Progenitor cell of endocrine pancreas (in vitro differentiated cells): ENCODE measurements at places on chromosomes 1 and 21. TPM values are rescaled to one million over a fixed set of nuclear protein-coding genes. Genes with fewer than 3 reads are reported as not detected.

SPRR2E gene
- not detected in 2 replicates for total RNA-seq

- DNase-seq, result peak; percentile 54
Observed at GRCh38 chr1:239386453-239387303, at the start of gene CHRM3. CHRM3 (plus strand) TSS chr1:239386568; CDS start chr1:239907452, 520,884 bp downstream.

HCRTR1 gene
- not detected in 2 replicates for total RNA-seq

GRCh38 chr1:201463071-201463552 is 5.9 kb downstream of the PHLDA3 start:
- DNase-seq, result no peak

DNA sequence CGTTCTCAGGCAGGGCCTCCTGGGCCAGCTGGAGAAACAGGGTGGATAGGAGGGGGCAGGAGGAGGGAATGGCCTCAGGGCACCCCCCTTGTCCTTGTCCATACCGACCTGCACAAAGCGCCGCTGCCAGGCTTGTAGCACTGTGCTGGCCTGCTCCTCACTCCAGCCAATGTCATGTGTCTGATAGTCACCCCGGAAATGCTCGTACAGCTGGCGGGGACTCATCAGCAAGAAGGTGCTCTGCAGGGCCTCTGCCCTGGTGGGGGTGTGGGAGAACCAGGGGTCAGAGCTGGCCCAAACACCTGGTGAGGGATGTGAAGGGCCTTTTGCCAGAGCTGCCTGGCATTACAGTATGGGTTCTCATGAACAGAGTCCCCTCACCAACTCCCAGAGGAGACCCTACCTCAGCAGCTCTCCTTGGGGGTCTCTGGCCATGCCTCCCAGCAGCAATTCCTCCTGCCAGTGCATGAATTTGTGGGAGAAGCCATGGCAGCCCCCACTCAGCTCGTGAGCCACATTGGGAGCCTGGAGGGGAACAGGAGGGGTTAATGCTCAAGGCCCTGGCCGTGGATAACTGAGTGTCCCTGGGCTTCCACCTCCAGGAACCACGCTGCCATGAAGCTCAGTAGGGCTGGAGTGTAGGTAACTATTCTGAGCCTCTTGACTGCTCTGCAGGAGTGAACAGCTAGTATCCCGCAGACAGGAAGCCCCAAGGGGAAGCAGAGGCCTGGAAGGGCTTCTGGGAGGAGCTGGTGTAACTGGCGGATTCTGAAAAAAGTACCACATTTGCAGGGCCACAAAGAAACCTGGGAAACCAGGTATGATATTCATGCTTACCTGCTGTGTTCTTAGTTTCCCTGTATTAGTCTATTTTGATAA is 13.3 kb downstream of the PTCH2 start:
- no peak for DNase-seq

CD1E gene
- total RNA-seq, result not detected in 2 replicates

GRCh38 chr1:2234762-2235113 is 6.6 kb downstream of the SKI start:
- no peak for DNase-seq

DNA sequence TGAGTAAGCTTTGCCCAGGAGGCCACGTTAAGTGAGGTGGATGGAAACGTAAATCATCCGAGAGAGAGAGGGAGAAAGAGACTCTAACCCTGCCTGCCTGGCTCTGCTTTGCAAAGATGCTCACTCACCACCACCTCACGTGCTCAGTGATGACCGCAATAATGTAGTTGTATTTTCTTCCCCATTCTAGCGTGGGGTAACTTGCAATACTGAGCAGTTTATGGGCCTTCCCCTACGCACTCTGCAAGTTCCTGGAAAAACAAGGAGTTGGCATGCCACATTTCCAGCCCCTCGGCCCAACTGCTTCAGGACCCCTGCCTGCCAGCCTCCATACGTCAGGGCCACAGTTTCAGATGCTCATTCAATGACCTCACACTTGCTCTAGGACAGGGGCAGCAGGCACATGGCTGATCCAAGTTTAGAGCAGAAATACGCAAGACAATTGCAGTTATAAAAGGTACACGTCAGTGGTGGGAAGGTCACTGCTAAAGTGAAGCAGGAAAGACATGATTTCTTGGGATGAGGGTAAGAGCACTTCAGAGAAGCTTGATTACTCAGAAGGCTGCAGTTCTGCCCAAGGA is 112.5 kb upstream of the RAB4A start:
- DNase-seq, result no peak

DNA sequence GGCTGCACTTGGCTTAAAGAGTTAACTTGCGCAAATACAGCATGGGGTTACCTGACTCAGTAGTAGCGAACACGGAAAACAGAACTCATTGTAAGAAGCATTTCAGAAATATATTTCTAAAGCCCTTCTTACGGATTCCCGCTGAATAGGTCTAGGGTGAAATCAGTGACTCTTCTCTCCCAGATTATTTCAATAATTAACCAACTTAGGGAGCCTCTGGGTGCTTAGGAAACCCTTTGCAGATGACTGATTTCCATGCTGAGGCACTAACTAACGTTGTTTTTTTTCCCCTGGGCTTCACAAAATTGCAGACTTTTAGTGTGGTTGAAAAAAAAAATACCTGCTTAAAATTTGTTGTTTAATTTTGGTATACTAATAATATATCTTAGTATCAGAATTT is 40.3 kb downstream of the BTG3 start:
- DNase-seq, result no peak

DNA sequence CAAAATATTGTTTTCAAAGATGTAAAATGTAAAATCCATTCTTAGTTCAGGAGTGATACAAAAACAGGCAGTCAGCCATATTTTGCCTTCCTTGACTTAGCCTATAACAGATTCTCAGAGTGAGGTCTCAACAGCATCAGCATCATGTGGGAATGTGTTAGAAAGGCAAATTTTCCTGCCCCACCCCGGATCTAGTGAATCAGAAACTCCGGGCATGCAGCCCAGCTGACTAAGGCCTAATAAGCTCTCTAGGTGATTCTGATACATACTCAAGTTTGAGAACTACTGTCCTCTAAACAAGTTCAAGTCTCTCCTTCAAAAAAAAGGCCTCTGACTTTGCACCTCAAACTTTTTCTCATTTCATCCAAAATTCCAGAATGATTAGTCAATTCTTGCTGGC is 46.9 kb upstream of the PRRC2C start:
- no peak for DNase-seq

DNA sequence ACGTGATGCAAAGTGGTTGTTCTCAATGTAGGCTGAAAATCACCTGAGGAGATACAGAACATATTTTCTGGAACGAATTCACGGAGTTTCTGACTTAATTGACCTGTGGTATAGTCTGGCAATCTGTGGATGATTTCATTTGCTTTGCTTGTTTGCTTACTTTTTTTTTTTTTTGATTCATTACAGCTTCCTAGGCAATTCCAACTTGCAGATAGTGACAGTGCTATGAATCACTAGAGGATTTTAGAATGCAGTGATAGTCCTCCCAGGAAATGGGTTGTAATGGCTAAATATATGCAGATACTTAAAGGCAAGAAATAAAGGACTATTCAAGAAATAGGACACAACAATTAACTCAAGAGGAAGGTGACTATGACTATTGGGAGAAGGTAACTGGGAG is 1378.1 kb upstream of the PRMT6 start:
- DNase-seq, result no peak

GRCh38 chr1:201259476-201260235 is 23.6 kb upstream of the PKP1 start:
- DNase-seq, result no peak

GRCh38 chr1:93022580-93022979 is 56.5 kb upstream of the MTF2 start:
- no peak for DNase-seq

DNA sequence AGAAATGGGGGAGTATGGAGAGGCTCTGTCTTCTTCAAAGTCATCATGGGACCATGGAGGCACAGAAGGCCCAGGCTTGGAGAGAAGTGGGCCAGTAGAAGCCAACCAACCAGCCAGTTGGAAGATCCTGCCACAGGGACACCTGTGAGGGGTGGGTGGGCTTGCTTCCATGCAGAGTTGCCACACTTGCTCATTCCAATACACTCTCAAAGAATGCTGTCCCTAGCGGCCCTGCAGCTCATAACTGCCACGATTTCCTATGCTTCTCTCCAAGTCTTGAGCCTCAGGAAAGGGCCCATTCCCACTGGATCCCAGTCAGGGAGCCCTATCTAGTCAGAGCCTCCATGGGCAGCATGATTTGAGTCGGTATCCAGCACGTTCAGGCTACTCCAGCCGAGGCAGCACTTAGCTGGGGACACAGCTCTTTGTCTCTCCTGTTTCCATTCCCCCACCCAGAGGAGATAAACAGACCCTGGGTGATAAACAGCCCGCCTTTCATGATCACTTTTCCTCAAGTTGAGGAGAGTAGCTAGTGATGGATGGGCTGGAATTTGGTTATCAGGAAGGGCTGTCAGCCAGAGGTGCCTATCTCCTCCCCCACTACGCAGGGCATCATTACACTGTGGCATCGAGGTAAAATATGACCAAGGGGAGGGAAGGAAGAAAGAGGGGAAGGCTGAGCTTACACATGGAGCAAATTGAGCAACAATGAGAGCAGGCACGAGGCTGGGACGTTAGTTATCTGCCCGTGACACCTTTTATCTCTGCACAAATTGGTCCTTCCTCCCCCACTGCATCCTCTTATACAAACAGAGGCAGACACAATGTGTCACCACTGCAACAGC is 64.6 kb downstream of the ERI3 start:
- no peak for DNase-seq

DNA sequence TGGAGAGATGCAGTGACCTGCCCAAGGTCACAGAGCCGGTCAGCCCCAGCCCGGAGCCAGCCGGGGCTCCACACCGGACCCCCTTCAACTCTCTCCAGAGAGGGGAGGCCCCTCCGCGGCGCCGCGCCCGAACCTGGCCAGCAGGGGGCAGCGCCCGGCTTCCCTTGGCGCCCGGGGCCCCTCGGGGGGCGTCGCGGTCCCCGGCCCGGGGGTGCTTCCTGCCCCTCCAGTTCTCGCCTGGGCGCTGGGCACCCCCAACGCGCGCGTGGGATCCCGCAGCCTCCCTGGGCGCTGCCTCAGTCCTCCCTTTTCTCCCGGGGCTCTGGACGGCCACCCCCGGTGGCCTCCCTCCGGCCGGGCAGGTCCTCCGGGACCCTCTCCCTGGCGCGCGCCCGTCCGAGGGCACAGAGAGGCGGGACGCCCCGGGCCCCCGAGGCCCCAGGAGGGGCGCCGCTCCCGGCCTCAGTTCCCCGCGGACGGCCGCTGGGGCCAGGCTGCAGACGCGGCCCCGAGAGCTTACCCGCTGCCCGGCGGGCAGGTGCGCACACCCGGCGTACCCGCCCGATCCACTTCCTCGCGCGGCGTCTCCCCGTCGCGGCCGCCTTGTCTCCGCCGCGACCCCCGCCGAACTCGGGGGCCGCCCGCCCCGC is 406 bp downstream of the HTR1D start:
- peak; percentile 59 for DNase-seq

- DNase-seq, result no peak
Observed at GRCh38 chr1:165052936-165053335, 303.6 kb downstream of the LMX1A start.

GRCh38 chr1:4664606-4665005 is 10.2 kb downstream of the AJAP1 start:
- no peak for DNase-seq

GRCh38 chr1:64960731-64961130 is 5.6 kb downstream of the JAK1 start:
- no peak for DNase-seq
